ENCODE measurements at places on chromosomes 16 and 17.

- no peak for DNase-seq
Observed at GRCh38 chr17:17493249-17493985, 2.8 kb downstream of the RASD1 start.

GRCh38 chr17:57463103-57463885 lies 207.0 kb downstream of the MSI2 start:
- no peak for DNase-seq

GRCh38 chr16:9597967-9598730 lies 506.7 kb downstream of the HAPSTR1 start:
- DNase-seq = no peak

- no peak for DNase-seq
Observed at GRCh38 chr17:47720196-47720595, 12.8 kb upstream of the TBX21 start.

DNA sequence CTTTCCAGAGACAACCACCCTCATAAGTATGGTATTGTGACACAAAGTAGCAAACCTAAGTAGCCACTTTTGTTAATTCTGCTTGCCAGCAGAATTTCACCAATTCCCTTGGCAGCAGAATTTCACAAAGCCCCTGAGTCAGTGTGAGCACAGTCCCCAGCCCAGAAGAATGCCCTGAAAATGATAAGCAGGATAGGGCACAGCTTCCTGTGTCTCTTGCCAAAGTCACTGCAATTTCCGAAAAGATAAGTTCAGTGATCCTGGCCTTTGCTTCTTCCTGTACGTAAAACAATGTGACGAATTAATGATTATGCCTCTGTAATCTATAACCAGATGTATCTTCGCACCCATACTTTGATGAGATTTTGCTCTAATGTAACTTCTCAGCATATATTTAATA lies 16.0 kb upstream of the WIPF2 start:
- no peak for DNase-seq

GRCh38 chr17:17237026-17237799 lies at the start of gene FLCN:
Gene FLCN, minus strand, starts transcription at chr17:17237168. Its CDS starts 9,031 bp downstream, at chr17:17228137.
- DNase-seq = peak; percentile 86
